Hematopoietic multipotent progenitor cell treated with erythropoietin and hydrocortisone succinate and interleukin-3 and kit ligand, for 8 days (in vitro differentiated cells): ENCODE measurements at places on chromosomes 6 and 20.
A peak's percentile ranks its signal among the peaks of the same experiment; 100 is the strongest.

DNA sequence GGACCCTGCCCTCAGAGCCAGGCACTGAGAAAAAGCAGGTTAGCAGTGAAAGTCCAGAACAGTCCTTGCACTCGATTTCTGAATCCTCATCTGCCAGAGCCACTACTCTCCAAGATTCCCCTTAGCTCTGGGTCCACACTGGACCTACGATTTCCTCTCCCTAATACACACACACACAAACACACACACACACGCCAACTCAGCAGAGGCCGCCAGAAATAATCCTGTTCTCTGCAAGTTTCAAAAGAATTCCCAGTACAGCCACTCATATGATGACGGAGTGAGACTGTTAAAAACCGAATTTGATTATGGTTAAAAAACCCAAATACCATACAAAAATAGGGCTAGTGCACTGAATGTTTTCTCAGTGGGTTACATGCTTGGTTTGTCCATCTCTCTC lies 90.8 kb downstream of the GMPR start:
- no peak for DNase-seq

DNA sequence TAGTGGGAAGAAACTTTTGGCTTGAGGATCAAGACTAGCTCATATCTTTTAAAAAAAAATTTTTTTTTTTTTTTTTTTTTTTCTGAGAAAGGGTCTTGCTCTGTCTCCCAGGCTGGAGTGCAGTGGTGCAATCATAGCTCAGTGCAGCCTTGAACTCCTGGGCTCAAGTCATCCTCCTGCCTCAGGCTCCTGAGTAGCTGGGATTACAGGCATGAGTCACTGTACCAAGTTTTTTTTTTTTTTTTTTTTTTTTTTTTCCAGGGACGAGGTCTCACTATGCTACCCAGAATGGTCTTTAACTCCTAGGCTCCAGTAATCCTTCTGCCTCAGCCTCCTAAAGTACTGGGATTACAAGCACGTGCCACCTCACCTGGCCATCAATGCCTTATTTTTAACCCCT lies 27.9 kb downstream of the GCLC start:
- DNase-seq, result no peak

DNA sequence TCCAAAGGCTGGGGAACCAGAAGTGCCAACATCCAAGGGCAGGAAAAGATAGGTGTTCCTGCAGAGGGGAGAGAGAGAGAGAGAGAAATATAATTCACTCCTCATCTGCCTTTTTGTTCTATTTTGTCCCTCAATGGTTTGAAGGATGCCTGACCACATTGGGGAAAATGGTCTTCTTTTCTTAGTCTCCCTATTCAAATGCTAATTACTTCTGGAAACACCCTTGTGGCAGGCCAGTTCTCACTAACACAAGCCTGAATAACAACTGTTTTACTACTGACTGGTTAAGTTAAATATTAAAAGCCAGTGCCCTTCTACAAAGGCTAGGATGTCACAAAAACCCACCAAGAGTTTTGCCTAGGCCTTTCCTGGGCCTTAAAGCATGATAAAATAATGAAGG lies 425.4 kb upstream of the HTR1E start:
- no peak for DNase-seq

- no peak for DNase-seq
These were observed 2.8 kb downstream of the CYP24A1 start for GRCh38 chr20:54170963-54171362.

DNA sequence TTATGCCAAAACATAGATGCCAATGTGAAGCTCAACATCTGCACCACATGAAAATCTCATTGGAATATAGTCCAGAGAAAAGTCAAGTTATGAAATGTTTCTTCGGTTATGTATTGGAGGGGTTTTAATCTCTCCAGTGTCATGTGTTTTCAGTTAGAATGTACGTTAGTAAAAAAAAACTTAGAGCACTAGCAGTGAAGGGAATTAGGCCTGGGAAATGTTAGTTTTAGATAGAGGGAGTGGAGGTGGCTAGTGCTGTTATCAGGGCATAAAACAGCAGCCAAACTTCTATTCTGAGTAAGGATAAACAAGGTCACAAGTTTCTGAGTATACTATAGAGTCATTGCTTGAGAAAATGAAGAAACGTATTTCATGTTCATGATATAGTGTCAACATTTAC lies 42.9 kb downstream of the HDGFL1 start:
- peak; percentile 48 for DNase-seq

DNA sequence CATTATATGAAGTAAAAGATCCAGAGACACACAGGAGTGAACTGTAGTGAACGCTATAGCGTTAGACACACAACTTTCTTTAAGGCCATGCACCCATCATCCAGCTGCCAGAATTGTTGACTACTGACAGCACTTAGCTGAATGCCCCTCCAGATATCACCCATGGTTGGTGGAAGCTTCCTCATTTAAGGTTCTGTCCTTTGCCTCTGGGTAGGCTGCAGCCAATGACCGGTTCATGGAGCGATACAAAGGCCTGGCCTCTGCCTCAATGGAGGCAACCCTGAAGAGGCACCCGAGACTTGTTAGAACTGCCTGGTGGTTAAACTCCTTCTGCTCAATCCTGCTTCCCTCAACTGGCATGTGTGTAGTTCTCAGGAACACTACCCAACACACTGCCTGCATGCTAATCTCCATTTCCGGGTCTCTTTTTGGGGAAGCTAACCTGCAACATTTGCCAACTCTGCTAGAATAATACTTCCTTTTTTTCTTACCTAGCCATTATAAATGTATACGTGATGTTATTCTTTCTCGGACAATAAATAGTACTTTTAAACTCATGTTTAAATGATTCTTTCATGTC lies 49.8 kb upstream of the THEMIS start:
- DNase-seq, result no peak
